ENCODE measurements at places on chromosomes 6 and 20.

- peak; percentile 56 for DNase-seq
These were observed 61.4 kb downstream of the BMP2 start for GRCh38 chr20:6828794-6829423.

DNA sequence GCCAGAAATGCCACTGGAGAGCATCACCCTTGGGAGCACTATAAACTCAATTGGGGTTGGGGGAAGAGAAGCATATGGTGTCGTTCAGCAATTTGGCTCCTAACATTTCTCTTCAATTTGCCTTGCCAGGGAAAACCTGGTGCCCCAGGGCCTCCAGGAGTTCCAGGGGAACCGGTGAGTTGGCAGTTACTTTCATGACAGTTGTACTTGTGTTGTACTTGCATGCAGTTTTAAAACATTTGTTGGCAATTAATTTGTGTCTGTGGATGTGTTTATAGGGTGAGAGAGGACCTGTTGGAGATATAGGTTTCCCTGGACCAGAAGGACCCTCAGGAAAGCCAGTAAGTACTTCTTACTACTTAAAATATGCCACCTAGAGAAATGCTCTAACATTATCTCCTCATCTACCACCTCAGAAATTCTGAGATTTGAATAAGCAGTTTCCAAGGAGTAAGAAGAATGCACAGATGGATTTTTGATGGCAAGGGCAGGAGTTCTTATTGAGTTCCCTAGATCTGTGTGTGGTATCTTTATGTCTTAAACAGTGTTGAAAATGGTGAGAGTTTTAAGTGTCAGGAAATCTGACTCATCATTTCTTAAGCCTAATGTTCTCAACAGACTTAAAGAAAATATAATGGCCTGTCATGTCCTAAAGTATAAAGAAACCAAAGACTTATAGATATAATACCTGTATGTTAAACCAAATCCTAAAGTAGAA lies 122.5 kb downstream of the COL9A1 start:
- no peak for DNase-seq

DNA sequence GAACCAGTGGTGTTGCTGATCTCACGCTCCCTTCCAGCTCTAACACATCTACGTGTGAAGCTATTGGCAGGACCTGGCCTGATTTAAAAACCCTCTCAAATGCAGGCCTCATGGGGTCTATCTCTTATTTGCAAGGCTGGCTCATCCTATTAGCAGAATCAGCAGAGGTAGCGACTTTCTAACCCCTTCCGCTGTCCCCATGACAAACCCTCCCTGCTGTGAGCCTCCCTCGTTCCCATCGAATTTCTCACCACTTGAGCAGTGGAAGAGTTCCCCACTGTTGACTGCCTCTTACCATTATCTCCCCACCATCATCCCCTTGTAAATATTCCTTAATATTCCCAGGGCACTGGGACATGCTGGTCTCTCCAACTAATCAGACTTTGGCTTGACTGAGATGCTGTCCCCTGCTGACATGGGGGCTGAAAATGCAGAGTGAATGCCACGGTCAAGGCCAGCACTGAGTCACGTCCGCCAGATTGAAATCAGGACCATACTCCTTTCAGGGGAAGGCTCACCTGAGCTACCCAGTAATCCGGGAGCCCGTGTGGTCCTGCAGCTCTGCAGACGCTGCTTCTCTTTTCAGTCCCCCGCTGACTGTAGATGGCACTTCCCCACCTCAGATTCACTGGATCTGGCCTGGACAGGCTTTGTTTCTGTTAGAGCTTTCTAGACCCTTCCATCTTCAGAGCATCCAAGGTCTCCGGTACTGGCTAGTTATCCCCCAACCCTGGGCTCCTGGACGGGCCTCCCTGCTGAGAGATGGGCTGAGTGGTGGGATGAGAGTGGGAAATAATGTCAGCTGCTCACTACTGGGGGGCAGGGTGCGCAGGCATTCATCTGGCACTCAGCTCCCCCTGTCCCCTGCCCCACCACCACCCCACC lies 23.1 kb downstream of the AAR2 start:
- DNase-seq = no peak

DNA sequence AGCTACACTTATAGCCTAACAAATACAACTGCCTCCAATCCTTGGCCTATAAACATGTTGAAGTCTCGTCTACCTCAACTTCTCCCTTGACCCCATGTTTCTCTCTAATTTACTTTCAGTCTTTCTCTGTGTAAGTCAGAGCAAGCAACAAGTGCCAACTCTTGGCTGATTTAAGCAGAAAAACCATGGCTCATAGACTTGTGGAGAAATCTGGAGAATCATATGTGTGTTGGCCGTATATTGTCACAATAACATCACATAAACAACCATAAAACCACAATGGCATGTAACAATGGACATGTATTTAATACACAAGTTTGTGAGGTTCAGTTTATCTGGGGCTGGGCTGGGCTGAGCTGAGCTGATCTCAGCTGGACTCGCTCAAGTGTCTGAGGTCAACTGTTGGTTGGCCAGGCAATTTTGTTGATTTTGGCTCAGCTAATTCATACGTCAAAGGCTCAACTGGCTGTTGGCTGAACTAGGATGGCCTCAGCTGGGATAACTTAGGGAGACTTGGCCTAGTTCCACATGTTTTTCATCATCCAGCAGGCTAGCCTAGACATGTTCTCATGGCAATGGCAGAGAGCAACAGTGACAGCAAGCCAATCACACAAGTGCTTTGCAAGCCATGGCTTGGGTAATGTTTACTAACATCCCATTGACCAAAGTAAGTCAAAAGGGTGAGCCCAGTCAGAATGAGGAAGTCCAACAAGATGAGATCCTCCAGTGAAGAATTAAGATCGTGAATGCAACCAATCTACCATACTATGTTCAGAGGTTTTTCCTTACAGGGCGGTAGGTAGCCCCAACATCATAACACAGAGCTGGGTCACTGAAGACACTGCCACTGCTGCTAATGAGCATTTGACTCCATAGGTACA lies 12.9 kb upstream of the TBC1D22B start:
- no peak for DNase-seq

DNA sequence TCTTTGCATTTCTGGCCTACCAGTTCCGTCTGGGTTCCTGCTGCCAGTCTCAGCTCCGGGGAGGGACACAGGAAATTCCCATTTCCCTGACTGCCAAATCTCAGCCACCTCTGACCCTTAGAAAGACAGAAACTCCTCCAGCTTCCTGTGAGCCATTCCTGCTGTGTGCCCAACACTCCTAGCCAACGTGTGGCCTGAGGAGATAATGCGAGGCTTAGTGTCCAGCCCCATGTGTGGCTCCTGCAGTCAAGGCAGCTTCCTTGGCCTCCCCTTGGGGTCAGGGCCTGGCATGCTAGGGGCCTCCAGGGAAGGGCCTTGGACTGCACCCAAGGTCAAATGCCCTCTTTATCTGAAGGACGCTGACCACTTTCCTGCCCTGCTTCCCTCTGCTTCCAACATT lies 45.1 kb downstream of the MAFB start:
- no peak for DNase-seq
